Mesenchymal stem cell (in vitro differentiated cells and primary cell): ENCODE measurements at places on chromosomes 1 and 21.
A peak's percentile ranks its signal among the peaks of the same experiment; 100 is the strongest.

DNA sequence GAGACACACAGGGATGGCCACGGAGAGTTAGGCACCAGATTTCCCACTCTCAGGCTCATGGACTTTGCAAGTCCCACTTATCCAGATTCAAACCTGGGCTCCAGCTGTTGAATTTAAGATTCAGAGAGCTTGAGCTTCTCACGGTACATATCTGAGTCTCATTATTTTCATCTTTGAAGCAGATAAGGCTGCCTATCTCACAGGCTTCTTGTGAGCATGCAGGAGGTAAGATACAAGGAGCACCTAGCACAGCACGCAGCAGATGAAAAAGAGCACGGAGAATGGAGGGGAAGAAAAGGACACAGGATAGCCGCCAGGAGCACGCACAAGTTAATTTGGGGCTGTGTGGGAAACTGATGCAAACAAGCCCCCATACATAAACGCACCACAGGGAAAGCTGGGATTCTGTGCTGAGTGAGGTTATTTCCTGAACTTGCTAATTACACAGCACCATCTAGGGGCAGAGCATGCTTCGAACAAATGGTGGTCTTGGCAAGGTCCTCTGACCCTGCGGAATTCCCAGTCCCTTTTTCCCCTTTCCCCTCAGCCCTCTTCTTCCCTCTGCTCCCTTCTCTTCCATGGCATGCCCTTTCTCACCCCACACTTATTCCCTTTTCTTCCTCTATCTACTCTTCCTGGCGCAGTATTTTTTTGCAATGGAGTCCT lies 134.7 kb upstream of the VANGL1 start:
- peak; percentile 43 for DNase-seq

DNA sequence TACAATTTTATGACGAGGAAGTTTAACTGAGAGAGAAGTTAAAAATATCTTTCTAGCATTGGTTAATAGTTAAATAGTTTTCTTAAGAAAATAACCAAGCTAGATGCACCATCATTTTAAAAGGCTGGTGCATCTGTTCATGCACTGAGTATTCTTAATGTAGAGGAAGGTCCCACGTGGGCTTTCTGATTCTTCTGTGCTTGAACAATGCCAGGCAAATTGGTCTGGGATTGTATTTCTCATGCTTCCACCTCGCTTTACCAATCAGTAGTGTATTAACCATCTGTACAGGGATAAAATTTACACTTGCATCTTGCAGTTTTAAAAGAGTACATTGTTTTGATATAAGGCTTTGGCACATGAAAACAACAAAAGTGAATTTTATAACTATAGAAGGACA lies 47.4 kb upstream of the MTF2 start:
- no peak for DNase-seq

GRCh38 chr1:39297551-39297950 lies 93.1 kb downstream of the MACF1 start:
- DNase-seq = no peak

- DNase-seq = no peak
Observed at GRCh38 chr1:212500983-212501382, 68.3 kb downstream of the NENF start.

GRCh38 chr1:110083866-110084226 lies 13.4 kb upstream of the ALX3 start:
- no peak for DNase-seq

- DNase-seq = no peak
Observed at GRCh38 chr1:62836856-62837540, 53.1 kb downstream of the ATG4C start.

GRCh38 chr1:56174176-56174885 lies 405.0 kb downstream of the PLPP3 start:
- DNase-seq = no peak

- peak; percentile 84 for DNase-seq
Observed at GRCh38 chr1:109263597-109264378, 14.4 kb downstream of the CELSR2 start.

GRCh38 chr1:165895451-165895871 lies 68.0 kb downstream of the UCK2 start:
- peak; percentile 51 for DNase-seq

DNA sequence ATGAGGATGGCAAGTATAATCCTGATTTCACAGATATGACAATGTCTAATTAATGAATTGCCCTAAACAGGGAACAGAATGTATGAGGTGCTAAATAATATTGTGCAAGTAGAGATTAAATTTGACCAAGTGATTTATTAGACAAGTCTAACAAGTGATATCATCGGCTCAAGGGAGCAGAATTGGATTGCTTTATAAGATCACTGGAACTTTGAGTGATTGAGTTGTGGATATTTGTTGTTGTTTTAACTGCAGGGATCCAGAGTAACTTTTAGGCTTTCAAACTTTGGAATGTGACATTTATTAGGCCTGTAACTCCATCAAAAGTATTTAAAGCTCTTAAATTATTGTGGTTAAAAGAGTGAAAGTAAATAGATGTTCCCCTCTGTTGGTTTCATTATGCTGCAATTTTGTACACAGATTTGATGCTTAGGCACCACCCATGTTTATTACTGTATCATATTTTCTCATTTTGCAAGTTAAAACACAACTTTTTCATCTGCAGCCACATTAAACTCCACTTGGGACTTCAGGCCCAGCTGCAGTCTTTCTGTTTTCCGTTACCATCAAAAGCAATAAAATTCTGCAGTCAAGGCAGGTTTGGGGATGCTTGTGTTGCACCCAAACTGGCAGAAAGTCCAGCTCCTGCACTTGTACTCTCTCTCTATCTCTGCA lies 206.6 kb downstream of the HLX start:
- peak; percentile 14 for DNase-seq

GRCh38 chr1:110787328-110788071 lies 85.4 kb upstream of the CD53 start:
- no peak for DNase-seq

DNA sequence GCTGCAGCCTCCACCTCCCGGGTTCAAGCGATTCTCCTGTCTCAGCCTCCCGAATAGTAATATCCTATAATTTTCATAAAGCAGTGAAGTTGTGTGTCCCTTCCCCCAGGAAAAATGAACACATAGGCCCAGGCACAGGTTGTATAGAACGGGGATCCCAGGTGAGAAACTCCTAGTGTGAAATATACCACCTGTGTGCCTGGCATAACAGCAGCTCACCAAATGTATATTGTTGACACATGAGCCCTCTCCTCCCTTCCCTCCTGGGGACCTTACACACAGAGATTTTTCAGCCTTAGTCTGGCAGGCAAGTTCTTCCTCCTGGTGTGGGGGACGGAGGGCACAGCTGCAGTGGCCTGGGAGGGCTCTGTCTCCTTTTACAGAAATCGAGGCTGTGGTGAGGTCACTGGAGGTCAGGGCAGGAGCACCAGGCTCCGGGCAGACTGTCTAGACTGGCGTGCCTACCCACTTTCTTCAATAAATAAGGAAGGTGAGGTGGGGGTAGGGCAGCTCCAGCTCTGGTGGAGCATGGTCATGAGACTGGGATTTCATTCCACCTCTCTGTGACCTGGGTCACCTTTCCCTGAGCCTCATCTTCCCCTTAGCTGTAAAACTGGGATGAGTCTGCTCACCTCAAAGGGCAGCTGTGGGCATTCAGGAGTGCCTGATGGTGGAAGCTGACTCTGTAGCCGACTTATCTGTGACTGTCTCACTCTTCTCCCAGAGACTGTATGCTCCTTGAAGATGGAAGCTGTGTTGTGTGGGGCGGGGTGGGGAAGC lies 14.3 kb downstream of the RCC1 start:
- DNase-seq = no peak

- DNase-seq = no peak
Observed at GRCh38 chr1:53582211-53583020, 123.2 kb downstream of the DMRTB1 start.

GRCh38 chr1:203169770-203170520 lies 5.7 kb downstream of the MYBPH start:
- DNase-seq = no peak

DNA sequence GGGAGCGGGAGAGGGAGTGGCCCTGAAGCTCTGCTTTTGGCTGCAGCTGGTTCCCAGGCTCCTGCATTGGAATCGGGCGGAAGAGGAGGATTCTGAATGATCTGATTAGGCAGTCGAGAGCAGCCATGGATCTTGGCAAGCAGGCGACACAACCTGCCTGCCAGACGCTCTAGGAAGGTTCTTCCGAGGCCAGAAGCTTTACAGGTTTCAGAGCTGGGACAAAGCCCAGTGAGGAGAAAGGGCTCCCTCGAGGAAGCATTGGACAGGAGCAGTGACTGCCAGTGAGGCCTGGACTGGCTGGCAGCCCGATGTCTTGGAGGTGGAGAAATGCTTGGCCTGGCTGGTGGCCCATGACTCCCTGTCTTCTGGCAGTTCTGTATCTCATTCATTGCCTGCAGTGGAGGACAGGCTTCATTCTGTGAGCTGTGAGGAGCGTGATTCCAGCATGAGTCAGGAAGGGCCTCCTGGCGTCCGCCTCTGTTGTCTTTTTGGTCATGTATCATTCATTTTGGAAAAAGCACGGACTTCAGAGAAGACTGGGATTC lies 132.7 kb upstream of the IPO9 start:
- DNase-seq = peak; percentile 79

GRCh38 chr21:45412909-45413611 lies 8.1 kb downstream of the COL18A1 start:
- DNase-seq = no peak

DNA sequence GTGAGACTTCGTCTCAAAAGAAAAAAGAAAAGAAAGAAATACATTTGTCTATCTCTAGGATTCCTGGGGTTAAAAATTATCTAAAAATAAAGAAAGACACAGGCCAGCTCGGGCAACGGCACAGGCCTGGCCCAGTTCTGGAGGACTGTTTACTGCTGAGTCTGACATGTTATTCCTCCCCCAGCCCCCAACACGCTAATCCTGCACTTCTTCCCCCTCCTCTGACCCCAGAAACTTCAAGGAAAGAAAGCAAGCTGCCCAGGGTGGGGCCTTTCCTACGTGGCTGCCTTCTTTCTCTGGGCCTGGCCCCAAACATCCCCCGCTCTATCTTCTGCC lies 40.0 kb downstream of the ACOT7 start:
- no peak for DNase-seq

DNA sequence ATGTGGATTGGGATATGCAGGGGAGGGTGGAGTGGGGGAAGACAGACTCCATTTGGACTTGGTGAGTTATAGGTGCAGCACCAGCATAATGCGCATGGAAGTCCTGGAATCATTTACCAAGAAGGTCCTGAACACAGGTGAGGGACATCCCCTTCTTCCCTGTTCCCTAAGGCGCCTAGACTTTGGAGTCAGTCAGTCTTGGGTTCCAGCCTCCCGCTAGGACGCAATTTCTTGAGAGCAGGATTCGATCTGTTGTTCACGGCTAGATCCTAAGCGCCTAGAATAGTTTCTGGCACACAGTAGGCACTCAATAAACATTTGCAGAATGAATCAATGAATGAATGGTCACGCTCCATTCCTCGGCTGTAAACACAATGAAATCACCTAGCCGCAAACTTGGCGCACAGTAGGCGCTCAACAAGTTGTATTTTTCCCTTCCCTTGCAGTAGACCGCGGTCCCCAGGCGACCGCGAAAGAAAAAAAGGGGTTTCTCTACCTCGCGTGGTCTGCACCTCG lies 1.0 kb upstream of the AK4 start:
- DNase-seq = peak; percentile 6

GRCh38 chr1:82510431-82510830 lies 709.7 kb downstream of the ADGRL2 start:
- DNase-seq = no peak
